ENCODE measurements at places on chromosomes 3 and 15.

GRCh38 chr15:68143129-68143528, 62.0 kb downstream of the CALML4 start:
- no peak for DNase-seq

DNA sequence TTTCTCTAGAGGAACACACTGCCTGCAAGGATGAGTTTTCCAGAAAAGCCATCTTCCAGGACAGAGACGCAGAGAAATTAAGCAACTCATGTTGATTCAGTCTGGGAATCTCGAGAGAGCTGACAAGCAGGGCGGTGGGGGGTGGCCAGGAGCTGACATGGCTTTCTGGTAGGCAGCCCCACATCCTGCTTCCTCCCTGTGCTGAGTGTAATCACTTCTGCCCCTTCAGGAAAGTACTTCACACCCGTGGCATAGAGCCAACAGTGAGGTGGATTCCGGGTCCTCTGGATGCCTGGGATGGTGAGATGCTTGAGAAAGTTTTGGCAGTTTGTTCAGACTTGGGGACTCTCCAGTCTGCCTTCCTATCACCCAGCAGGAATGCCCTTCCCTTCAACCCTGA, 221.1 kb downstream of the SLCO3A1 start:
- DNase-seq: peak; percentile 64

DNA sequence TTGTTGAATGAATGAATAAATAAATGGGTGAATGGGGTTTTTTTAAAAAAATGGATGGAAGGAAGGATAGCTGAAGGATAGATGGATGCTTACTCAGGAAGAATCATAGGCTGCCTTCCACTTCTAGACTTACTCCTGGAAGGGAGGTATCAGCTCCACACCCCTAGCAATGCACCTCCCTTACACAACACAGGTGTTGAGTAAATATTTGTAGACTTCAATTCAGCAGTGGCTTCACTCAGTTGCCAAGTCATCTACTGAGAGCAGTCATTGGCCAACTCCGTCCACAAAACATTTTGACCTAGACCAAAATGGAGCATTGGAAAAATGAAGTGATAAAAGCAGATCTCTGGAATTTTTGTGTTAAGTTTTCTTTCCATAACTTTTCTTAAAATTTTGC, 65.5 kb upstream of the ST8SIA2 start:
- no peak for DNase-seq

- no peak for DNase-seq
Observed at GRCh38 chr15:73751899-73752805, 999 bp downstream of the INSYN1 start.

DNA sequence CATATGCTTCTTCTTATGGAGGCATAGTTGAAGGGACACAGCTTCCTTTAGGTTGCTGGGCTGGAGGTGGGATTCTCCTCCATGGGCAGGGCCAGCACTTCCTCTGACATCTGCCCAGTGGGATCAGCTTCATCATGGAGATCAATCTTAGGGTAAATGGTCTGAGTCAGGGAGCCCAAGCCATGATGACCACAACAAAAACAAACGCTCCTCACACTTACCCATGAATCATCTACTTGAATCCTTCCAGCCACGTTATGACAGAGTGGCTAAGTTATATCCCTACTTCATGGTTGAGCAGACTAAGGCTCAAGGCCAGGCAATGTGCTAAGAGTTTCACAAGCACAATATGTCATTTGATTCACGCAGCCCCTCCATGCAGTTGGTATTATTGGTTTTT, 87.2 kb upstream of the NMNAT3 start:
- DNase-seq: peak; percentile 98

DNA sequence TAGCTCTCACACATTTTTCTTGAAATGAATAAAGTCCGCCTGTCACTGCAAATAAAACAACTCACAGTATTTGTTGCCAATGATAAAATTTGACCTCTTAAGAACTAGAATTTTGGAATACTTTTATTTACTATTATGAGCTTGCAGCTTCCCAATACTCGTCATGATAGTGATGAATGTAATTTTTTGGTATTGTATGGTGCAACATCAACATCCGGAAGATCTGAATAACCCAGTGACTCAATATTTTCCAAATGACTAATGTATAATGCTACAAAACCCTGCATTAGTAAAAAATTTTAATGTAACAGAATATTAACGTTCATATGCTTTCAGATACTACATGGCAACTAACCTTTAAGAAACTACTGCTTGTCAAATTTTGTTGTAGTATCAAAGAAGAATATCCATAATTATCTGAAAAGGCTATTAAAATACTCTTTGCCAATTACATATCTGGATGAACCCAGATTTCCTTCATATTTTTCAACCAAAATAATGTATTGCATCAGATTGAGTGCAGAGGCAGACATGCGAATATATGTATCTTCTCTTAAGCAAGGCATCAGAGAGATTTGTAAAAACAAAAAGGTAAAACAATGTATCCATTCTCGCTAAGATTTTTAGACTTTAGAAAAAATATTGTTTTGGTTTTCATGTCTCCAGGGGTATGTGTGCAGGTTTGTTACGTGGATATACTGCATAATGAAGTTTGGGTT, 95.3 kb downstream of the IGF2BP2 start:
- no peak for DNase-seq

DNA sequence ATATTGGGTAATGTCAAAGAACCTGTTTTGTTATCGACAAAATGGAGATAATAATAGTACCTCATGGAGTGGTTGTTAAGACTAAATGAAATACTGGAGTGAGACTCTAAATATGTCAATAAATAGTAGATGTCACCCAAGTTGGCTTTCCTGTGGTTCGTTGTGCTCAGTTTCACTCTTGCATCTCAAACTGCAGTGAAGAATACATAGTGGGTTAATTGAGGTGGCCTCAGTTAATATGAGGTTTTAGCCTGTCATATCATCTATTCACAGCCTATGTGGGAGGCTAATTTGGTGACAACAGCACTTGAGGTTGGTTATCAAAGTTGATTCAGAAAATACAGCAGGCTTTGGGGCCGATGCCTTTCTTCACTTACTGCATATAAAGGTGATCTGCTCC, 485.5 kb upstream of the SUCLG2 start:
- DNase-seq: no peak

DNA sequence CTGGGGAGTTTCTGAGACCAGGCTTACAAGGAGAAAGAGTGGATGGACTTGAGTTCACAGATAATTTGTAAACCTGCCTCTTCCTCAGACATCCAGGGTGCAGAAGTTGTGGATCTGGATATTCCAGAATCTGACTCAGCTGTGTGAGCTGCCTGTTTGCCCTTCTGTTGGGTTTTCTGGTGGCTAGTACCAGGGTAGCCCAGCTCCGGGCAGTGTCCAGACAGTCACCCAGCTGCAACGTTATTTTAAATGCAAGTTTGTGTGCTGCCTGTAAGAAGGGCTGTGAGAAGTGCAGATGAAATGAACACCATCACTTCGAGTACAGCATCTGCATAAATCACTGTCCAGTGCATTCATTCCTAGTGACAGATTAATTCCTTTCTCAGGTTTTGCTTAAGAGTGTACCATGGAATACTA, 1053.0 kb downstream of the TUSC7 start:
- DNase-seq: no peak

- no peak for DNase-seq
Observed at GRCh38 chr3:50607271-50608091, 4.1 kb downstream of the CISH start.

DNA sequence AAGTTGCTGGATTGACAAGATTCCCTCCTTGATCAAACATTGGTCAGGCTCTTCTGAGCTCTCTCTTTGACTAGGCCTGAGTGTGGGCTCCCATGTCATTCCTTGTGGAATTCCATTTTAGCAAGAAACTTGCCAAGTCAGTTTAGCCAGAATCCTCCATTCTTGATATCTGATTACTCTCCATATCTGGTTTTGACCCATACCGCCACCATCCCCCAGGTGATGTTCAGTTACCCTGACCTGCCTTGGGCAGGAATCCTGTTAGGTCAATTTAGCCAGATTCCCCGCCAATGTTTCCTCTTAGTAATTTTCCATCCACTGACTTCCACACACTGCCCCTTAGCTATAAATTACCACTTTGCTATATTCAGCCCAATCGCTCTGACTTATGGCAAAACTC, 1.0 kb upstream of the PCCB start:
- no peak for DNase-seq

GRCh38 chr3:41364736-41365135, 165.4 kb downstream of the CTNNB1 start:
- DNase-seq: no peak

DNA sequence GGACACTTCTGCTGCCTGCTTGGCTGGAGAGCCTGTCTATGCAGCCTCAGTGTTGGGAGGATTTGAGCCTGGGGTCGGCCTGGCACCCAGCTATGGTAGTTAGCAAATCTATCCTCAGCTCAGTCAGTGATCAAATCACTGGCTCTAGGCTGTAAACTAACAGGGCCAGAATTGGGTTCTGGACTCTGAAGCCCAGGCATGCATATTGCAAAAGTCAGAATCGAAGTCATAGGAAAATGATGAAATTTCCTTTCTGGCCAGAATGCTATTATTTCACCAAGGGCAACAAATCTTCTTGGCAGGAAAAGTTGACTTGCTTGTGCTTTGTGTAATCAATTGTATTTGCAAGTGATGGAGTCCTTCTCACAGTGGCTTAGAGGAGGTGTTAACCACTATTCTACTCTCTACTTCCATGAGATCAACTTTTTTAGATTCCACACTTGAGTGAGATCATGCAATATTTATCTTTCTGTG, 482.6 kb upstream of the TPRG1 start:
- DNase-seq: no peak

DNA sequence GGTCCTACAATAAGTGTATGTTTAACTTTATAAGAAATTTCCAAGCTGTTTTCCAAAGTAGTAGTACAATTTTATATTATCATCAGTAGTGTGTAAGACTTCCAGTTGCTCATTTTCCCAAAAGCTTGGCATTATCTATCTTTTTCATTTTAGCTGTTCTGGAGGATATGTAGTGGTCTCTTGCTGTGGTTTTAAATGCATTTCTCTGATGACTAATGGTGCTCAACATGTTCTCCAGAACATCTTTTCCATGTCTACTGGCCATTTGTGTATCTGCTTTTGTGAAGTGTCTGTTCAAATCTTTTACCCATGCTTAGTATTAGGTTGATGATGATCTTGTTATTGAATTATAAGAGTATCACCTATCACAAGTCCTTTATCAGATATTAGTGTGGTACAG, 13.3 kb downstream of the BCL2A1 start:
- no peak for DNase-seq

GRCh38 chr3:33795131-33795530, 3.3 kb upstream of the PDCD6IP start:
- no peak for DNase-seq

Measured in kidney glomerular epithelial cell (primary cell).